ENCODE measurements at places on chromosomes 6 and 20.

- no peak for DNase-seq
These were observed 581.0 kb upstream of the MAP3K7 start for GRCh38 chr6:91167846-91168245.

DNA sequence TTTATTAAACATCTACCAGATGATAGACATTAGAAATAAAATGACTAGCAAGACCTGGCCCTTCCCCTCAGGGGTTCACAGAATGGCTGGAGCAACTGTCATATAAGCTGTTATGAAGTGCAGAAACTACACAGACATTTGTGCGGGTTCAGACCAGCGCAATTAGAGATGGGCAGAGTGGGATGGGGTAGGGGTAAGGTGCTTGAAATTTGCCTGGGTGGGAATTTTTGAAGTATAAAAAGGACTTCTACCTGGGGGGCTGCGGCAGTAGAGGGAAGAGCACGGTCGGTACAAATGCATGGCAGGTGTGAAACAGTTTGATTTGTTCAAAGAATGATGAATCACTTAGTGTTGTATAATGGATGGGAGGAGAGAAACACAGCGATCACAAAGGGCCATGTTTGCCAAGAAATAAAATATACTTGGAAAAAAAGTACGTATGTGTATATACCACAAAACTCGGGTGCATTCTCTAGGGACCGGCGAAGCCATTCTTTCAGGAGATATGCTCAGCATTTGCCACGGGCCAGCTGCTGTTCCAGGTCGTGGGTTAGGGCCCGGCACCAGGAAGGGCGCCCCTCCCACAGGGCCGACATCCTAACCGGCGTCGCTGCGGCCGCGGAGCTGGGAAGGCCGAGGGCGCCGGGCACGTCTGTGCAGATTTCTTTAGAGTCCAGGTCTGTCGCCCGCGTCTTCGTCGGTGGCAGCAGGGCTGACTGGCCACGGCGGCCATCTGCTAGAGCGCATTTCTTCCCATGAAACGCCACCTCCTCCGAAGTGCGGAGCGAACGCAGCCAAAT lies 809 bp upstream of the NOL7 start:
- DNase-seq, result peak; percentile 30

DNA sequence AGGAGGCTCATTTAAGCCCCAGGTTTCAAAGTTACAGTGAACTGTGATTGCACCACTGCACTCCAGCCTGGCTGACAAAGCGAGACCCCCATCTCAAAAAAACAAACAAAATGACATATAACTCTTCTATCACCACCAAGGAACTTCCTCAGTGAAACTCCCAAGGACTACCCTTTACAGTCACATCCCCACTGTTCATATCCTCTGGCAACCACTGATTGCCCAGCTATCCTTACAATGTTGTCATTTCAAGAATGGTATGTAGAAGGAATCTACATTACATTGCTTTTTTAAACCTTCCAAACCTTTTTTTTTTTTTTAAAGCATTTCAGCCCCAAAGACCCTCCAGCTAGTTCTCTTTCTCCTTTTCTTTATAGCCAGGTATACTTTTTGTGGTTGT lies 123.1 kb upstream of the CARMIL1 start:
- DNase-seq, result no peak

DNA sequence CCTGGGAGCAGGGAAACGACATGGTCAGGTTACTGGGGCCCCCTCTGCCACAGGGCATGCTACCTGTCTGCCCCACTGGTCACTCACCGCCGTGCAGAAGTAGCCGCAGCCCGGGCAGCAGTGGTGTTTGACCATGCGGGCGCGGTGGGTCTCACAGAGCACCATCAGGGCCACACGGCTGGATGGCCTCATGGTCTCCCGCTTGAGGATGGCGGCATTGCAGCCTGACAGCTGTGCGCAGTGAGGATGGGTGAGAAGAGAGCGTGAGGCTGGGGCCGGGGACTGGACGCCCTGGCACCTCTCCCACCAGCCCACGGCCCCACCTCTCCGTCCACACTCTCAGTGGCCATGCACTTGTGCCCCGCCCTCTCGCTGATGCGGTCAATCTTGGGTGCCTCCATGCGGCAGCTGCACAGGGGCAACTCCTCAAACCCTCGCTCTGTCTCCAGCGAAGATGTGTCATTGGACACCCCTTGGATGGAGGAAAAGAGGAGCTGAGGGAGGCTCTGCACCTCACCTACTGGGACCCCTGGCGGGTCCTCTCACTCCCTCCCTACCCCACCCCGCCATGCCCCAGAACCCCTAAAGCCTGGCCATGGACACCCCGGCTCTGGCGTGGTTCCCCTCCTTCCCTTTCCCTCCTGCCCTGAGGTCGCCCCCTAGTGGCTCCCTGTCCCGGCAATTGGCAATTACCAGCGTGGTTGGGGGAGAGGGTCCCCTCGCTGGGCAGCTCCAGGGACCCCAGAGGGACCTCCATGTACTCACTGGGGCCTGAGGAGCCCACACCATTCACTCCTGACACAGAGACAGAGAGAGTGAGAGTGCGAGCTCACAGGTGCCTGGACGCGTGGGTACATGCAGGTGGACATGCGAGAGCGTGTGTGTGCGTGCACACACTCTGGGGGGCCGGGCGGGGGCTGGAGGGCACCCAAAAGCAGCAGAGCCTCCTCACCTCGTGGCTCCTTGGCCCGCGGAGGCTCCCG lies 8.9 kb downstream of the EHMT2 start:
- no peak for DNase-seq

DNA sequence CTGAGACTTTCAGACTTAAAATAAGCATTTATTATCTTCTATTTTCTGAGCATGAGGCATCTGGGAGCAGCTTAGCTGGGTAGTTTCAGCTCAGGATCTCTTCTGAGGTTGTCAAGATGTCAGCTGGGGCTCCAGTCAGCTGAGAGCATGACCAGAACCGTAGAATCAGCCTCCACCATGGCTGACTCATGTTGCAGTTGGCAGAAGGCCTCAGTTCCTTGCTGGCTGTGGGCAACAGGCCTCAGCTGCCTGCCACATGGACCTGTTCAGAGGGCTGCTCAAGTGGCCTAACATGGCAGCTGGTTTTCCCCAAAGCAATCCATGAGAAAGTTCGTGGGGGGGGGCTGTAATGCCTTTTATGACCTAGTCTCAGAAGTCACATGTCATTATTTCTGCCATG lies 142.3 kb downstream of the LY86 start:
- DNase-seq, result no peak

- DNase-seq, result no peak
These were observed 4.1 kb upstream of the PAX1 start for GRCh38 chr20:21701171-21701876.

- DNase-seq, result no peak
These were observed 238.7 kb upstream of the SOX4 start for GRCh38 chr6:21354805-21355238.

DNA sequence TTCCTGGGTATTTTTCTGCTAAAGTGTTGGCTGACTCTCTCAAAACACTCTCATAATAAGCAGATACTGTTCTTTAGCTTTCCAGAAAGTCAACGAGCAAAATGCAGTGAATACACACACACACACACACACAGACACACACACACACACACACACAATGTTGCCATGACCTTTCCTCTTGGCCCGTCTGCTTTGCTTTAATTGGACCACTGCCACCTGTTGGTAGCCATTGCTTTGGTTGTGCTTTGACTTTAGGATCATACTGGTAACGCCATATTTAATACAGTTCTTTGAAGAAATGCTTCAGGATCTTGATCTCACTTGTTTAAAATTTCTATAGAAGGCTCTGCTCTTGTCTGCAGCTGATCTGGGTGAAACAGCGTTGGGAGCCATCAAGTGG lies 4.4 kb downstream of the FIG4 start:
- DNase-seq, result peak; percentile 26

- DNase-seq, result no peak
These were observed at the start of gene RNF182 for GRCh38 chr6:13924949-13925881. RNF182 (plus strand) TSS chr6:13924952; CDS start chr6:13977120, 52,168 bp downstream.

- no peak for DNase-seq
These were observed 39.7 kb downstream of the PIM1 start for GRCh38 chr6:37209461-37210205.

DNA sequence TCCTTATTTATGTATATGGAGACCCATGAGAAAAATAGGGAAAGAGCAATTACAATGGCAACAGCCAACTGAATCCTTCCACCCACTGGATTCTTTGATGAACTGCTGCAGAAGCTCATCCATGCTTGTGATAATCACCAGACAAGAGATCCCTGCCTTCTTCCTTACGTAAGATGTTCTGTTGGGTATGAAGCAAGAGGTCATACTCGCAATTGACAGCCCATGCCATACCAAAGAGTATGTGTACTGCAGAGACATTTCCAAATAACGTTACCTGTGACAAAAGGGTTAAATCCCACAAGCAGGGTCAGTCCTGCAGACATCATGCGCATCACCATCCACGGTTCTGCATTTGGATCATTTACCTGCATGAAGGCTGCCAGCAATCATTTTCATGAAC lies 27.8 kb downstream of the ELOVL5 start:
- no peak for DNase-seq

DNA sequence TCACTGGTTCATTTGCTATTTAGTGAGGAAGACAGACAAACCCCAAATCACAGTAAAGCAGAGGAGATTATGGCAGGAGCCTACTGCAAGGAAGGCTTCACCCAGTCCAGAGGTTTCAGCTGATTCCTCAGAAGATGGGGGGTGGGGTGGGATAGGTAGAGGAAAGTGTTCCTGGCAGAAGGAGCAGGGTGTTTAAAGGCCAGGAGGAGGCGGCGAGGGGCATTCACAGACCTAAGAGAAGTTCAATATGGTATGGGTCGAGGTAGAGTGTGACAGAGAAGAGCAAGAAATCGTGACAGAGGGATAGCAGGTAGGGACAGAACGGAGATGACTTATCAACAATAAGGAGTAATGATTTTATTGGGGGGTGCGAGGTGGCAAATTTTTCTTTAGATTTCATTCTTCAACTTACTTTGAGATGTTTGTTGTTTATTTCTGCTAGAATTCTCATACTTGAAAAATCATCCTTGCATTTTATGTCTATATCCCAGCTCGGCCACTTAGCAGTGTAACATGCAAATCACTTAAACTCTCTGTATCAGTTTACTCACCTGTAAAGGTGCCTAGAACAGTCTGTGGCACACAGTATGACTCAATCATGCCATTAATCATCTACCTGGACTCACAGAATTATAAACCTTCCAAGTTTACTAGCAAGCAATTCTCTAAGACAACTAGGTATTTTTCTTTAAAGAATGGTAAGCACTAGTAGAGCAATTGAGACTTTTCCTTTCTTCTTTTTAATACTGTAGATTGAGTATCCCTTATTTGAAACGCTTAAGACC lies 176.7 kb downstream of the REV3L start:
- DNase-seq, result no peak

DNA sequence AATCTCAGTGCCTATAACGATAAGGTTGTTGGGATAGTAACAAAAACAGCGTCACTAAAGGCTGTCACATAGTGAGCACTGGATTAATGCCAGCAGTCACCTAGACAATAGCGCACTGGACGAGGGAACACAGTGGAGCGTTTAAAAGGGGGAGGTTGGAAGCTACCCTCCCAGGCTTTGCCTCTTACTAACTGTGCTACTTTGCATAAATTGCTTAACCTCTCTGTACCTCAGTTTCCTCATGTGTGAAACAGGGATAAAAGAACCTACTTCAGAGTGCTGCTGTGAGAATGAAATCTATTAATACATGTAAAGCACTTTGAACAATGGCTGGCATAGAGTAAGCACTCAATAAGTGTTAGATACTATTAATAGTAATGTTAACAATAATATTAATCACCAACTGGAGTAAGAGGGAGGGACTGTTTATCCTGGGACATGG lies 10.5 kb downstream of the BCL2L1 start:
- DNase-seq, result no peak

- no peak for DNase-seq
These were observed 95.8 kb downstream of the PERP start for GRCh38 chr6:138011413-138011812.

GRCh38 chr20:58695895-58696375 lies 3.3 kb downstream of the NPEPL1 start:
- no peak for DNase-seq

DNA sequence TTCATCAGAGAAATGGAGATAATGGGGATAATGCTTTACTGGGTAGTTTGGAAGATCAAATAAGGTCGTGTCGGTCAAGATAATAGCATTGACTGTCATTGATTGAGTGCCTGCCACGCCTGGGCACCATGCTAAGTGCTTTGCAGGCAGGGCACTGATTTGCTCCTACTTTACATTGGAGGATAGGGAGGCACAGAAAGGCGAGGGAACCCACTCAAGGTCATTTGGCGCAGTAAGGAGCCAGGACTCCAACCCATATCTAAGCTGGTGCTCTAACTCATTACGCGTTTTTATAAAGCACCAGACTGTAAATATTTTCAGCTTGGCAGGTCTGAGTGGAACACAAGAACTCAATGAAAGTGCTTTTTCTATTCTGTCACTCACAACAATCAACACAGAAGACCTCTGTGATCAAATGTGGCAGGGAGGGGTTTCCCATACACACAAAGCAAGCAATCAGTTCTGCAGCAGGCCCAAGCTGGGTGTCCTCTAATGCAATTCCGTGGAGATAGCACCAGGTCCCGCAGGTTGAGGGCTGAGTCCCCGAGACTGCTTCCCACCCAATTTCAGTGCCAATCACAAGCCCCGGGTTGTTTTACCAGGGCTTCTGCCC lies 373.6 kb downstream of the CDH26 start:
- no peak for DNase-seq

DNA sequence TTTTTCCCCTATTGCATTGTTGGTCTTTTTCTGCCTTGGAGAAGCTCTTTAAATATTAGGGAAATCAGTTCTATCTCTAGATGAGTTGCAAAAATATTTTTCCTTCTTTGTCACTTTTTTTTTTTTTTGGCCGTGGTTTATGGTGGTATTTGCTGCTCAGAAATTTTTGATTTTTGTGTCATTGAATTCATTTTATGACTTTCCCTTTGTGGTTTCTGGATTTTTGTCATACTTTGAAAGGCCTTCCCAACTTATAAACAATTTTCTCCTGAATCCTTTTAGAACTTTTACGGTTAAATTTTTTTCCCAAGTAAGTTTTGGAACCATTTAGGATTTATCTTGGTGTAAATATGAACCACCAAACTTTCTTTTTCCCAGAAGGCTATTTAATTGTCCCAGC lies 145.6 kb downstream of the GJA10 start:
- DNase-seq, result no peak

GRCh38 chr6:109028439-109028838 lies 66.2 kb downstream of the SESN1 start:
- no peak for DNase-seq

GRCh38 chr6:44682987-44683779 lies 295.7 kb downstream of the CDC5L start:
- no peak for DNase-seq

Measured in kidney capillary endothelial cell (primary cell).